OCI-M1 (cell line): ENCODE measurements at places on chromosomes 5 and 9.

DNA sequence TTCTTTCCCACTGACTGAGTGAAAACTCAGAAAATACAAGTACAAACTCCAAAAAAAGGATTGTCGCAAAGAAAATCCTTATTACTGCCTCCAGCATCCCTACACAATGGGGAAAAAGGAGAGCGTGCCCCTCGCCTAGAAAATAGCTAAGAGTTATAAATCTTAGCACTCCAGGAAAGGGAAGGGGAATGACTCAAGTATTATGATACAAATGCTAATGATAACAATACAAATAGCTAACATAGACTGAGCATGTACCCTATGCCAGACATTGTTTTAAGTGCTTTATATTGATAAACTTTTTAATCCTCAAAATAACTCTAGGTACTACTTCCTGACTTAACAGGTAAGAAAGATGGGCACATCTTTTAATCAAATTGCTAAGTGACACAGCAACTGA, 70.8 kb upstream of the VCAN start:
- DNase-seq: no peak

GRCh38 chr9:133403766-133404453, 13.9 kb downstream of the REXO4 start:
- peak; percentile 25 for DNase-seq

GRCh38 chr5:141848744-141849414, 29.3 kb downstream of the PCDH1 start:
- DNase-seq: peak; percentile 50

DNA sequence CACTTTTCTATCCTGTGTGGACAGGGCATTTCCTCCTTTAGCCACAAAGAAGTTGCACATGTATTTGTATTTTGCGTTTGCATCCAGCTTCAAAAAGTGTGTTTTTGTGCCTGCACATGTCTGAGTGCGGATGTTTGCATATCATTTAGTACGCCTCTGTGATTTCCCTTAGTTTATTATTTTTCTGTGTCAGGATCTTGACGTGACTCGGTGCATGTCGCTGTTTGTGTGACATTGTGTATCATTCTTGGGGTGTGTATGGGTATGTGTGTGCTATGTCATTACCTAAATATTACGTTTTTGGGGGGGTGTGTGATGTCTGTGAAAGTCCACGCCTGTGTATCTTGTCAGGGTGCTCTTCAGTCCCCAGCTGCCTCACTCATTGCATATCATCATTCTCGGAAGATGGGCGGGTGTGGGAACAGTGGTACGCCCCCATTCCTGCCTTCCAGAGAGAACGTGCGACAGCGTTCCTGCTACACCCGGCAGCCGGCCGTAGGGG, 416 bp upstream of the PAIP2 start:
- no peak for DNase-seq

GRCh38 chr9:130543368-130543767, 36.0 kb upstream of the FUBP3 start:
- DNase-seq: no peak

GRCh38 chr5:158154226-158155005, 295.5 kb upstream of the CLINT1 start:
- no peak for DNase-seq

- DNase-seq: peak; percentile 8
Observed at GRCh38 chr5:33549982-33550567, 109.3 kb downstream of the TARS1 start.
